Epithelial cell of proximal tubule (primary cell): ENCODE measurements at places on chromosomes 2 and 18.

- DNase-seq: no peak
Observed at GRCh38 chr18:13211534-13211933, 7.0 kb upstream of the LDLRAD4 start.

GRCh38 chr2:86038291-86039081 lies 67.2 kb downstream of the POLR1A start:
- peak; percentile 95 for DNase-seq

DNA sequence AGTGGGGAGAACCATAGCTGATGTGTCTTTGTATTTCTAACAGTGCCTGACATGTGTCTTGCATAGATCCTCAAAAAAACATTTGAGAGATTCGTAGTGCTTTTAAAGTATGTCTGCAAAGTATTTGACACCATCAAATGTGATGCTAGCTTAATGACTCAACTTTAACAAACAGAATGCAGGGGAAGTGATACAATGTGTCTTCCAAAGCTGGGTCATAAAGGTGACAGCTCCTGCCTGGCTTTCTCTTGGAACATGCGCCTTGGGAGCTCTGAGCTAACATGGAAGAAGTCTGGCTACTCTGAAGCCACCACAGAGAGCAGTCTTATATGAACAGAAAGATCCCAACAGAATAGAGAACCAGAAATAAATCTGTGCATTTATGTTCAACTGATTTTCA lies 78.2 kb downstream of the C1D start:
- DNase-seq: no peak

DNA sequence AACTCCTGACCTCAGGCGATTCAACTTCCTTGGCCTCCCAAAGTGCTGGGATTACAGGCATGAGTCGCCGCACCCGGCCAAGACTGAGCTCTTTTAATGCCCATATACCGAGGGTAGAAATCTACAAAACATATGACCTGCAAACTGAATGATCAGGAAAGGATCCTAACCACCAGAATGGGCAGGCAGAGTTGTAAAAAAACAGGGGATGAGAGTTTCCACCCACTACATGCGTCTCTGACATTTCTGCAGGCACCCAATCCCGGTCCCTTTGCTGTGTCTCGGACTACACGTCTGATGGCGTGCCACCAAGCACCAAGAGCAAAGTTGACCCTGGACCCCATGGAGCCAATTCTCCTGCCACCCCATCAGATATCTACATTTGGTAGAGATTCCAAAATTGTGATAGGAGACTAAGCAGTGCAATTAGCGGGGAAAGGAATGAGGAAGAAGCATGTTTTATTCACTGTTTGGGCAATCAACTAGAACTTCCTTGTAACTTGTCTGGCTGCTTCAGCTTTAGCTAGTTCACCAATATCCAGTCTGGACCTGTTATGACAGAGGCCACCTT lies 74.1 kb downstream of the ATP8B1 start:
- peak; percentile 58 for DNase-seq

DNA sequence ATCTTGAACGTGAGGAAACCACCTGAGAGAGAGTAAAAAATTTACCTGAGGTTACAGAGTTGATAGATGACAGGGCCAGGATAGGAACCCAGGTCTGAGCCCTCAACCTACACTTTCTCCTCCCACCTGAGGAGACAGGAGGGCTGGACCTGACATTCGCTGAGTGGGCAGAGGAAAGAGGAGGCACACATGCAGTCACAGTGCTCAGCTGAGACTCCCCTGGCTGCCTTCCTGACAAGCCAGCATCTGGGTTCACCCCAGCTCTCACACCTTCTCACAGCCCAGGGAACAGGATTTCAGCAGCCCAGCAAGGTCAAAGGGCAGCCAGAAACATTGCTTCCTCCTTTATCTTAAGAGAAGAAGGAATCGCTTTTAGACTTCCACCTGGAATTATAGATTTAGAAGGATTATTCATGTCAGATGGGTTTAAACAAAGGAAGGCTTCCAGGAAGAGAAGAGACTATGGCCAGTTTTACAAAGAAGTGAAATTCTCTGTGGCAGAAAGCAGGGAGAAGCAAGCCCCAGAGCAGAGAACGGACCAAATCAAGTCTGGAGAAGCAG lies 18.1 kb upstream of the PKDCC start:
- DNase-seq: no peak

DNA sequence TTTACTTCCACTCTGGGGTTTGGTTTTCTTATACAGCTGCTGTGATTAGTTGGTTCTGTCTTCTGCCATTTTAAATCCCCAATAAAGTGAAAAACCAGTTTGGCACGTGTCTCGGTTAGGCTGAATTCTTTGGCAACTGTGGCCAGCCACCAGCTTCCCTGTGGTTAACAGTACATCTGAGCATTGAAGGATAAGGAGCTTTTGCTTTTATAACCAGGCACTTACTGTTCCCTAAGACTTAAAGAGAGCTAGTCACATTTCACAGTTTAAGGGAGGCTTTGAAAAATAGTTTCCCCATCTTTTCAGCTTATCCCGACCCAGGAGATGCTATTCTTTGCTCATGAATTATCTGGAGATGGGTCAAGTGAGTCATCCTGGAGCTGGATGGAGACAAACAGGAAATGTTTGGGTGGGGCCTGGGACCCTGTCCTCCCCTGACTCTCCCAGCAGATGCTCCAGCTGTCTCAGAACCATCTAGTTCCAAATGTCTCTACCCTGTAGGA lies 57.3 kb upstream of the EML6 start:
- no peak for DNase-seq

DNA sequence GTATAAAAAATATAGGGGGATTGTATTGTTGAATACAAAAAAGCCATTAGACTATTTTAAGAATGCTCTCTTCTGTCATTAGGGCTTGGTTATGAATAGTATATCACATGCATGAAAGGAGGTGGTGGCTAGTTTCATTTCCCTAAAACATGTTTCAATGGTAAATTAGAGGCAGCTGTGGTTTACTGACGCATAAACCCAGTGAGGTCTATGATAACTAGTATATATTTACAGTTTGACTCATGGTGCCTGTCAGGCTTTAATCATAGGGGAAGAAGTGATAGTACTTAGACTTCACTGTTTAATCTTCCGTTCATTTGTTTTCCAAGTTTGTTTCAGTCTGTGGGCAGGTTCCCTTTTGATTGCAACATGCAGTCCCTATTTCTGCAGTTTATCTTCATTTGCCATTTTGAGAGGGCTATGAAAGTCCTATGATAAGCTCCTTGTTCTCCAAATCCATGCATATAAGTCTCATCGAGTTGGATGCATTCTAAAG lies 55.1 kb upstream of the MAP4K3 start:
- peak; percentile 84 for DNase-seq

- no peak for DNase-seq
Observed at GRCh38 chr18:72908181-72908580, 40.4 kb upstream of the NETO1 start.

- no peak for DNase-seq
Observed at GRCh38 chr2:221203125-221203524, 369.0 kb downstream of the EPHA4 start.

DNA sequence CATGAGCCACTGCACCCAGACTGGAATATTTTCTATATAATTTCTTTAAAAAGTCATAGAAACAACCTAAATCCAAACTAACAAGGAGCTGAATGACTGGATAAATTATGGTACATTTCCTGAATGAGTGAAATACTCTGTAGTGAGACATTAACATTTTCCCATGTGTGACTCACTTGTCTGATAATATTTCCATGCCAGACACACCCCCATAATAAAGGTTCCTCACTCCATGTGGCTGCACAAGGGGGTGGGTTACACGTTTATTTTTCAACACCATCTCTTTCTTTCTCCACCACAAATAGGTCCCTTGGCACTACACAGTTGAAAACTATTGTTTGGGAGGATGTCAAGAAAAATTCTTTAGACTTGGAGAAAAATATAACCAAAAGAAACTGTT lies 266.3 kb upstream of the LYPD1 start:
- DNase-seq: no peak

GRCh38 chr18:33840212-33840593 lies 262.2 kb downstream of the ASXL3 start:
- DNase-seq: no peak

DNA sequence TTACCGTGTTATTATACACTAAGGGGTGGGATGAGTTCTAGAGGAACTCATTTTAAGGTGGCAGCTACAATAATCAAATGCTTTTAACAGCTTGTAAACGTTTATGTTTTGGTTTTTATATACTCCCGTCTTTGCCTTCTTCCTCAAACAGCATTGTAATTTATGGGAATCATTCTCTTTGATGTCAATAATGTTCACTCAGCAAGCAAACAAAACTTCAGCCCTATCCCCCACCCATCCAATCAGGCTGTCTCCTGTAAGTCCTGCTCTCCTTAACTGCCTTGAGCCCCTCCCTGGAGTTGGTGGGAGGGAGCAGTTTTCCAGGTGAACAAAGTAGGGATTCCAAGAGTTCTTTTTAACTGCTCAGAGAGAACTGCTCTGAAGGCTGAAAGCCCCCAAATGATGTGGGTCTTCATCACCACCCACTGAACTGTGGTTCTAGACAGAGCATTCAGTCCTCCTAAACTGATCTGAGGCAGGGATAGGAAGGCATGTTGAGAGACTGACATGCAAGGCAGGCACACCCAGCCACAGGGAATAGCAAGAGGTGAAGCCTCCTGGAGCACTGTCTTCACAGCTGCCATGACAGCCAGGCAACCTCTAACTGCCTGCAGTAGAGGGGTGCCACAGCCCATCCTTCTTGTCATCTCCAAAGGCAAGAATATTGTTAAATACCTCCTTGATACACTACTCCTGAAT lies 17.5 kb downstream of the MYO5B start:
- no peak for DNase-seq

DNA sequence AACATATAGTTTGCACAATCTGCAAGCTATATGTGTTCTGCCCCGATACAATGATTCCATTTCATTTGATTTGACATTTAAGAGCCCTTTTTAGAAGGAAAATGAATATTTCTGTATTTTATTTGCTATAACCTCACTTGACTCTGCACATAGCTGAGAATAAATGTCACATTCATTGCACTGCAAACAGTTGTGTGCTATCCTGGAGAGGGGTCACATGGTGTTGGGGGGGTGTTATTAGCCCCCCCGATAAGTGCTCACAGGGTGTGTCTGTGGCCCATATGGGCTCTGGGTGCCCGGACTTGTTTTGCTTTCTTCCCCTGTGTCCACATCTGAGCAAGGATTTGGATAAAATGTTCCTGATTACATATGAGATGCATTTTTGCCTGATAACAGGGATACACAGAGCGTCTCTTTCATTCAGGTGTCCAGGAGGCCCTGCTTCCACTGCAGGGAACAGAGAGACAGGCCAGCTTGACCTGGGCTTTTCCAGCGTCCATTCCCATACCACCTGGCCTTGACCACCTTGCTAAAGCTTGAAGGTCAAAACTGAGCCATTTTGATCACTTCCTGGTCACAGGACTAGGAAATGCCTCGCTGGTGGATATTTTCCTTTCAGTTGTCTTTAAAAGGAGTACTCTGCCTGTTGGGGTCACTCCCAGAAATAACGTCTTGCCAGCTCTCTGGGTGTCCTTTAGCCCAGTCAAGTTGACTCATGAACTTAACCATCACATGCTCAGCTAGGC lies 38.4 kb upstream of the ID2 start:
- no peak for DNase-seq

GRCh38 chr2:215269397-215270117 lies 42.3 kb upstream of the ATIC start:
- DNase-seq: peak; percentile 19

DNA sequence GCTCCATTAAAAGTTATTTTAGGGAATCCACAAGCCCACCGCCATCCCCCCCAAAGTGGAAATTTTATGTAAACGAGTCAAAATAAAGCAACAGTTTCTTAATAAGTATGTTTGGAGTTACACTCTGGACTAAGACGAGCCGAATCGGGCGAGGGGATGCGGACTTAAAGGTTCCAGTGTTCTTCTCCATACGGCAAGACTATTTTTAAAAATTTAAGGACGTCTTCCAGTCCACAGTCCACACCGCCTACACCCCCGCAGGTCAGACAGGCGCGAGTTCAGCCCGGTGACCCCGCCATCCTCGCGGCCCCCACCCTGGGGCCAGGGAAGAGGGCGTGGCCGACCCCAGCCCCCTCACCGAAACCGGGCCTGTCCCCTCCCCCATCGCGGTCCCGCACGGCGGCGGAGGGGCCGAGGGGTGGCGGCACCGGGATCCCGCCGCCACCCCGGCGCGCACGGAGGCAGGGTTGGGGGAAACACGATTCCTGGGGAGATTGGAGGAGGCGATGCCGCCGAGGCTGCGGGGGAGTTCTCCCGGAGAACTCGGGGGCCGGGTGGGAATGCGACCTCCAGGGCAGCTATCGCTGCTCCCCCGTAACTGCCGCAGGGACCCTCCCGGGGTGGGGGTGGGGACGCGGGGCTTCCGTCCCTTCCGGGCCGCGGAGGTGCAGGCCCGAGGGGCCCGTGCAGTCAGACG lies 24.5 kb upstream of the SMAD7 start:
- DNase-seq: no peak

DNA sequence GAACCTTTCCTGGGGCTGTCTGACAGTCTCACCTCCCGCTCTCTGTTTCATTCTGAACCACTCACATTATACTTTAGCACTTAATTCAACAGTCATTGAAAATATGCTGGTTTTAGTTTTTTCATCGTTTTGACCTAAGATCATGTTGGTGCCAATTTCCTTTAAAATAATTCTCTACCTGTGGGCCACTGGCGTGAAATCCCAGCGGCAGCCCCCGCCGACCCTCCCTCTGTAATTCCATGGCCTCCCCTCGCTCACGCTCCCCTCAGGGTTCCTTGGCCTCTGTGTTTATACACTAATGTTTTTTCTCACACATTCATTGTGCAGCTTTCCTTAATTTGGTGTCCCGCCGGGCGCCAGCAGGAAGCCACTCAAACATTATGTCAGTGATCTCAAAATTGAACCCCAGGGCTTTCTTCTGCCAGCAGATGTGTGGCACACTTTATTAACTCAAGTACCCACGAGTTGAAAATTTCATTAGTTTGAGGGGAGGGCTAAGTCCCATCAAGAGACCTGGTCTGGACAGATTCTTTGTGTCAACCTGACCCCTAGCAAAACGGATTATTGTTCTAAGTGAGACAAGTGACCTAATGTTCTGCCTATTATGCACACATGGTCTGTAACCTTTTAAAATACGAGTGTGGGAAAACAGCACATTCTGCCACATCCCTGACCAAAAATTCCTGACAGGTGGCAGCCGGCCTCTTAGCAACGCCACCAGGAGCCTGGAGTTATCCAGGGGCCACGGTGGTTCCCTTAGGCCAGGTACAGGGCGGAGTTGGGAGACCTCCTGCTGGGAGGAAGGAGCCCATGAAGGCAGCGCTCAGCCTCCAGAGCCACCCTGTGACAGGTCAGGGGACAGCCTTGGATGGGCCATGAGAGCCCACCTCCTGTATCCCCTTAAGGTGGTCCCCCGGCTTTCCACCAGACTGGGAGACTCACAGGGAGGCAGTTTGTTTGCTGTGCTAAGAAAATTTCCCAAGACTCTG lies 53.1 kb downstream of the APOB start:
- no peak for DNase-seq

GRCh38 chr2:9226458-9227380 lies 20.1 kb downstream of the ASAP2 start:
- no peak for DNase-seq

GRCh38 chr2:173054466-173054865 lies 21.2 kb upstream of the MAP3K20 start:
- no peak for DNase-seq

- DNase-seq: peak; percentile 15
Observed at GRCh38 chr18:44740000-44740399, 59.3 kb downstream of the SETBP1 start.

GRCh38 chr2:134975281-134976009 lies 56.8 kb downstream of the CCNT2 start:
- no peak for DNase-seq

- peak; percentile 97 for DNase-seq
Observed at GRCh38 chr18:74234326-74235171, 57.2 kb downstream of the CYB5A start.

- no peak for DNase-seq
Observed at GRCh38 chr18:9474108-9474982, 968 bp upstream of the RALBP1 start.

GRCh38 chr2:227597036-227597435 lies 1.7 kb upstream of the SCYGR2 start:
- DNase-seq: no peak
